ENCODE measurements at places on chromosomes 3 and 15.

DNA sequence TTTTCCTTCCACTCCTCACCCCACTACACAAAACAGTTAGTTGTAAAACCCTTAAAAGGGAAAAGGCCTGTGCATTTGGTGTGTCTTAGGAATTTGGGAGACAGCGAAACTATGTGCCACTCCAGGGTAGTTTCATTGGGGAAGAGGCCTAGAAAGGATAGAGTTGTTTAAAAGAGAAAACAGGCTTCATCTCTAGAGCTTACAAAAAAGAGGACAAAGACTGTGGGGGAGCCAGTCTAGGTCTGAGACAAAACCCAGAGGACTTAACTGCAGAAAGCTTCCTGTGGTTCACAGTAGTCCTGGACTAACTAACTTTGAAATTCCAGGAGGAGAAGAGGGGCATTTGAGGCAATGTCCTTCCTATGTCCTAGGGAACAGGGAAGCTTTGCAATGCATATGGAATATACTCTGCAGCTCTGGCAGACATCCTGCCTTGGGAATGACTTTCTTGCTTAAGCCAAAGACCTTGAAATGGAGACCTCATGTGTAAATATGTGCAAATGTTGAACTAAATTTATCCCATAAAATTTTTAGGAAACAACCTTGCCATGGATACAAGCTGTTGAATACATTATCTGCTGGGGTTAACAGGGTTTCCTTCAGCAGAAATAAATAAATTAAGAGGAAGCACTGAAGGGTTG, 159.4 kb downstream of the LSAMP start:
- no peak for DNase-seq

DNA sequence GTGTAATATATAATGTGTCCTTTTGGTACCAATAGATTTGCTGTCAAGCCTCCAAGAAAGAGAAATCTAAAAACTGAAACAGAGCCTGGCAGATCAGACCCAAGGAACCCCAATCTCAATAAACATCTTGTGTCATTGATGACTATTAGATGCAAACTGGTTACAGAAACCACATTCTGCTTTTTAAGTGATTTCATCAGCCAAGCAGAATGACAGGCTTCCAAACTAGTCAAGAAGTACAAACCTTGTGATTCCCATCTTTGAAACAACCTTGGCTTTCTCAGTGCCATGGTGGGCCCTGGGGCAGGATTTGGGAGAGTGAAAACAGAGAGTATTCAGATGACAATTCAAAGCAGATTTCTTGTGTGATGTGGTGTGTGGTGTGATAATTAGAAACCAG, 45.6 kb upstream of the STRIT1 start:
- no peak for DNase-seq

DNA sequence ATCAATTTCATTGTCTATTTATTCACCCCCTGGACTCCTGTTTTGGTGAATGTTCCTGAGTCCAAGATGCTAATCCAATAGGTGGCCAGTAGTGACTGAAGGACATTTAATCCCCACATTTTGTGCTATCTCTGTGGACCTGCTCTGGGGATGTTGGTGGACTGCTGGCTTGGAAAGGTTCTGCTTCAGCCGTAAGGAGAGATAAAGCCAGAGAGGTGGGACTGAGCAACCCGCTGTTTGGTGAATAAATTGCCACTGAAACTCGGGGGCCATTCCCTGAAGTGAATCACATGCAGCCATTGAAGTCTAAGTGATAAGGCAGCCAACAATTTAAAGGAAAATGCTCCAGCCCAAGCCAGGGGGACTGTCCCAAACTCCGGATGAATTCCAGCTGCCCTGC, 1.6 kb upstream of the ABHD6 start:
- DNase-seq: no peak

DNA sequence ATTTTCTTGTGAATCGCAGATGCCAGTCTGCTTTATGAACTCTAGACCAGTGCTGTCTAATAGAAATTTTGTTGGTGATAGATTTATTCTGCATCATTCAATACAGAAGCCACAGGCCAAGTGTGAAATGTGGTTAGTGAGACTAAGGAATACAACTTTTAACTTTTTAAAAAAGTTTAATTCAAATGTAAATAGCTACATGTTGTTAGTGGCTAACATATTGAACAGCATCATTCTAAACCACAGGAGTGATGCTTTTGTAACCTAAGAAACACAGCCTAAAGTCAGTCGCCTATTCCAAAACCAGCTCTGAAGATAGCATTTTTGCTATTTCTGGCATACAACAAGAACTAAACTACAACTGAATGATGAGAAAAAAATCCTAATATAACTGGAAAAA, 164.8 kb upstream of the CBLB start:
- no peak for DNase-seq

- no peak for DNase-seq
Observed at GRCh38 chr3:126452213-126452612, 23.5 kb downstream of the ZXDC start.

- DNase-seq: no peak
Observed at GRCh38 chr15:94238539-94239118, 7.3 kb downstream of the MCTP2 start.

GRCh38 chr15:69480932-69481331, 28.3 kb downstream of the RPLP1 start:
- no peak for DNase-seq

GRCh38 chr3:10475983-10476382, 29.4 kb downstream of the ATP2B2 start:
- DNase-seq: no peak

DNA sequence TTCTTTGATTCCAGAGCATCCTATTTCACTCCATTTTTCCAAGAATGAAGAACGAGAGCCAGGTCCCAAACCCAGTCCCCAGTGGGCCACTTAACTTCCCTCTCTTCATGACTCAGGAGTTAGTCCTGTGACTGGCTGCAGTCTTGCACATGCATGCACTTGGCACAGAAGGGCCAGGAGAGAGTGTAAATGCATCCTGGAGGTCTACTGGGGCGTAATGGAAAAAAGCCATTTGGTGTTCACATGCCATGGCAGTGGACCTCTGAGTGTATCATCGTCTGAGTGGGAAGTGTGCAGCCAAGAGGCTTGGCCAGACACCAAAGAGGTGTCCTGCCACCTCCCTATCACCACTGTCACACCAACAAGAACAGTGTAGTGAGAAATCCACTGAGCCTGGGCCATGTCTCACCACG, 15.1 kb upstream of the RFTN1 start:
- DNase-seq: no peak

- peak; percentile 72 for DNase-seq
Observed at GRCh38 chr15:98727115-98728040, 79.0 kb downstream of the IGF1R start.

- DNase-seq: no peak
Observed at GRCh38 chr3:70984776-70985482, 598.6 kb downstream of the FOXP1 start.

- DNase-seq: no peak
Observed at GRCh38 chr15:85618956-85619491, 175.7 kb downstream of the KLHL25 start.

DNA sequence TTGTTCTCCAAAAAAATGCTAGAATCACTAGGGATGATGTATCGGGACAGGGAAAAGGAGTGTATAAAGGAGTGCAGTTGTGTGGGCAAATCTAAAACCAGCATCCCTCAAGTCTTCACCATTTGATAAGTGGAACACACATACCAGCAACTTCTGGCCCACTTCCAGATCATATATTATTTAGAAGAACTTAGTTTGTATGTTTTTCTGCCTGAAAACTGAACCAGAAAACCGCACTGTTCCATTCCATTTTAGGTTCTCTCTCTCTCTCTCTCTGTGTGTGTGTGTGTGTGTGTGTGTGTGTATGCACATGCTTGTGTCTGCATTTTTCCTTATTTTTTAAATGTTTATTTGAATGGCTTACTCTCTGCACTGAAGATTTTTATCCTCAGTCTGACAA, 93.5 kb downstream of the SERPINI1 start:
- no peak for DNase-seq

- DNase-seq: peak; percentile 25
Observed at GRCh38 chr3:58577269-58577821, at the start of gene FAM107A. Gene FAM107A, minus strand, starts transcription at chr3:58577391. Its CDS starts 7,531 bp downstream, at chr3:58569860.

DNA sequence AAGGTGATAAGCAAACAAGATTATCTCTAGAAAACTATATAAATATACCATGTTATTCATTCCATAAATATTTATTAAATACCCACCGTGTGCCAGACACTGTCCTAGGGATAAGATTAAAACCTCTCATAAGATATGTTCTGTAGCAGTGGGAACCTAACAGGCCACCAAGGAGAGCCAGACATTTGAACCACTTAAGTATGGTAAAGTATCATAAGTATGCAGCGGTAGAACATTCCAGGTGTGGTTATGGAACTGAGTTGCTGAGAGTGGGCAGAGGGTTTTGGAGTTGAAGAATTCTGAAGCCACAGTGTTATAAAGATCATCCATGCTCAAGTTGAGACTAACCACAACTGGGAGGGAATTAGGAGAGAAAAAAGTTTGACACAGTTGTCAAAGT, 14.7 kb downstream of the FILIP1L start:
- no peak for DNase-seq

DNA sequence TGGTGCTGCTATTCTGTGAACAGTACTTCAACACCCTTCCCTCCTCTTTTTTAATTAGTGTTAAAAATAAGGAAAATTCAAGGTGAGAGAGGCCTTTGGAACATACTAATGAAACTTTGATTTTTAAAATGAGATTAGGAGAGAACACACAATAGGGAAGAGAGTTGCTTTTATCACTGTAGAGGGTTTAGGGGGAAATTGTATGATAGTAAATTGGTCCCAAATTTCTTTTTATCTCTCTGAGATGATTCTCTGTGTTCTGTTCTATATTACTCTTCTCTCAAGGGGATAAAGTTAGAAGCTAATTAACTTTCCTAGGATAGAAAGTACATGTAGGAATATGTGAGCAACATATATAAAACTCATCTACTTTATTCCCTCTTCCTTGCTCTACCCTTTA, 40.8 kb downstream of the ZFAND6 start:
- no peak for DNase-seq

GRCh38 chr3:141782386-141782932, 19.3 kb downstream of the GRK7 start:
- no peak for DNase-seq

- DNase-seq: no peak
Observed at GRCh38 chr3:80914854-80915253, 846.6 kb downstream of the GBE1 start.

GRCh38 chr3:41265011-41265545, 65.8 kb downstream of the CTNNB1 start:
- DNase-seq: no peak

DNA sequence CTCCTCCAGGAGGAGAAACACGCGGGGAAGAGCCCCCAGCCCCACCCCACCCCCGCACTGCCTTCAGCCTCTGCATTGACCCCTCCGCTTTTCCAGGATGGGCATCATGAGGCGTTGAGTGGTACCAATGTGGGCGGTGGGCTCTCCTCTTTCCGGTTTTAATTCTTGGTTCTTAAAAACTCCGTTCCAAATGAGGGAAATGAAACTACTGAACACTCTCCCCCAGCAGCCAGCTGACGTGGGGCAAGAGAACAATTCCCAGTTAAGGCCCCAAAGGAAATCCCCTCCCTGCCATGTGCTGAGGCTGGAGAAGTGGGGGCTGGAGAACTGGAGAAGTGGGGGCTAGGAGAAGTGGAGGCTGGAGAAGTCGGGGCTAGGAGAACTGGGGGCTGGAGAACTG, 5.3 kb upstream of the NRROS start:
- no peak for DNase-seq

DNA sequence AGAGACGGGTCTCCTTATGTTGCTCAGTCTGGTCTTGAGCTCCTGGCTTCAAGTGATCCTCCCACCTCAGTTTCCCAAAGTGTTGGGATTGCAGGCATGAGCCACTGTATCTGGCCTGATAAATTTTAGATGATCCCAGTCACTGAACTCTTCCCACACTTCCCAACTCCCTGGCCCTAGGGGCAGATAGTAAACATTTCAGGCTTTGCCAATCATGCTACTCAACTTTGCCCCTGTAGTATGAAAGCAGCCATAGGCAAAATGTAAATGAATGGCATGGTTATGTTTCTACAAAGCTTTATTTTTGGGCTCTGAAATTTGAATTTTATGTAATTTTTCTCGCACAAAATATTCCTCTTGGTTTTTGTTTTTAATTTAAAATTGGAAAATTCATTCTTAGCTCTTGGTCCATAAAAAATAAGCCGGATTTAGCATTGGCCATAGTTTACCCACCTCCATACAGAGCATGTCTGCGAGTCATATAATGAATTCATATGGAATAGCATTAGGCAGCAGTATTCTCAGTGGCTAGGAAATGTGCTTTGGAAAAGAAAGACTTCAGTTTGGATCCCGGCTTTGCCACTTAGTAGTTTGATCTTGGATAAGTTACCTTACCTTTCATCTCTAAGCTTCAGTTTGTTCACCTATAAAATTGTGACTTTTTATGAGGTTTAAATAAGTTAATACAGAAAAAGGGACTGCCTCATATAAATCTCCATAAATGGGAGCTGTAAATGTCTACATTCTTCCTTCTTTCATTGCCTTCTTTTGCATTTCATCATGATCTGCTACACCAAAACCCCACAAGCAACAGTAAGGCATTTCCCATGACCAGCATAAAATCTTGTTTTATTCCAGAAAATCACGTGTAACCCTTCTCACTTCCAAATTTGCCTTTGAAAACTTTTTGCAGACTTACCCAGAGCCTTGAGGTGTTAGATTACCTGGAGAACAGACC, 360.3 kb upstream of the TPM1 start:
- no peak for DNase-seq

DNA sequence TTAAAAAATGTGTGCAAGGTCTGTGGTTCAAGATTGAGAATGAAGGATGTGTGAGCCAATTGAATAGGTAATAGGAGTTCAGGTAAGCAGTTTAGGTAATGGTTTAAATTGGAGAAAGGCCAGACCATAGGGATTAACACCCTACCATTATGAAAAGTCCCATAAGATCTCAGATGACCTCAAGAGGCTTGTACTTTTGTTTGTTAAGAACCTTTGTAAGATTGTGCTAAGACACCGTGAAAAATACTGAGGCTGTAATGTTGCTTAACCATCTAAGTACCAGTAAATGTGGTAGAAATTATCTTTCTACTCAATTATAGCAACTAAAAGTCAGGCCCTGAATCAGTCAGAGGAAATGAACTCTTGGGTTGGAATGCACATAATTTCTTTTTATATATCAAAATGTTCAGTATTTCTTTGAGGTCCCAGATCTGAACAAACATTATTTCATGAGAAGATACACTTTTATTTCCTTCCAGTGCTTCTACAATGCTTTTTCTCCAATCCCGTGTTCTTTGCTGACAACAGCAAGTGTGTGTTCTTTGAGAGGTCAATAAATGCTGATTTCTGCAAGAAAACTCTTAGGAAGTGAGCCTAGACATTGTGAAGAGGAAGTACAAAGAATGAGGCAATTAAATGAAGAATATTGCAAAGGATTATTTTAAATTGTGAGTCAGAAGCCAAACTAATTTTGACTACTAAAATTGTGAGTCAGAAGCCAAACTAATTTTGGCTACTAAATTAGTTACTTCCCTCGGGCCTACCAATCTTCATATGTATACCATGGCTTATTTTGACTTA, 66.4 kb downstream of the TCF12 start:
- DNase-seq: no peak

DNA sequence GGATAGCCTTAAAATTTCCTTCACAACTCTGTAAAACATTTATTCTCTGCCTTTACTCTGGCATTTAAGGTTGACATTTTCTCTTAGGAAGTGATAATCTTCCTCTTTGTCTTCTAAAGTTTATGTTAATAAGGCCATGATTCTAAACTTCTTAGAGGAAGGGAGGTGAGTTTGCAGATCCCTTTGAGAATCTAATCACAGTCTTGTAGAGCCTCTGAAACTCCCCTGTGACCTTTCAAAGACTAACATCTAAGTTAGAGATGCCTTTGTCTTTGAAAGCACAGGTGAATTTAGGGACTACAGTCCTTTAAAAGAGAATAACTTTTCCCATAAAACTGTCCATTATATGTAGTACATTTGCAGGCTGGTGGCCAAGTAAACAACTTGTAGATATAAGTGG, 115.1 kb downstream of the PLCL2 start:
- DNase-seq: no peak

All from HEK293T (cell line).